ENCODE measurements at places on chromosomes 3 and 15.

DNA sequence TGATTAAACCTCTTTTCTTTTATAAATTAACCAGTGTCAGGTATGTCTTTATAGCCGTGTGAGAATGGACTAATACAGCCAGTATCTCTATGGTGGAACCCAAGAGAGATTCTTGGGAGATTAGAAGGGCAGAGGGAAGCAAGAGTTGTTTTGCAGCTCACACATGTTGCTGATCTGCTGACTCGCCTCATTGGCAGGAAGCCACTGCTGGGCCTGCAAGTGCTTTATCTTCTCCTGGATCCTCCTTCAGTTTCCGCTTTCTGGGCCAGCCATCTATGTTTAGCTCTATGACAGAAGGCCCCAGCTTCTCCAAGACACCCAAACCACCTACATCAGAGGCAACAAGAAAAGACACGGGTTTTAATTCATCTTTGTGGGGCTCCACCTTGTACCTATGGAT is 23.4 kb upstream of the GALNT15 start:
- DNase-seq: no peak

DNA sequence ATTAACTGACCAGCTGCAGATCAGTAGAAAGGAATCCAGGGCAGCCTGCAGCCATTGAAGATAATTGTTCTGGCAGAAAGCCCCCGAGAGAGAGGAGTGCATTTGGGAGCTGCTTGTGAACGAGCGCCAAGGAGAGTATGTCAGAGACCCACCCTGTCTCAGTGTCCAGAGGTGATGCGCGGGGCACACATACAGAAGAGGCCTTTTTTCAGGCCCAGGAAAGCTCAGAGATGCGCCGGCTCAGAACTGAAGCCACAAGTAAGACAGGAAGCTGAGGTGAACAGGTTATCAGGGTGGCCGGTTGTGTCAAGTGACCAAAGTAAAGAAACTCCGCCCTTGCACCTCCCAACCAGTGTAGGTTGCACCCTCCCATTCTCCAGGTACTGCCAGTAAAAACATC is 59.8 kb upstream of the HEG1 start:
- DNase-seq: no peak

- no peak for DNase-seq
Observed at GRCh38 chr15:45611305-45611704, 23.5 kb upstream of the SQOR start.

DNA sequence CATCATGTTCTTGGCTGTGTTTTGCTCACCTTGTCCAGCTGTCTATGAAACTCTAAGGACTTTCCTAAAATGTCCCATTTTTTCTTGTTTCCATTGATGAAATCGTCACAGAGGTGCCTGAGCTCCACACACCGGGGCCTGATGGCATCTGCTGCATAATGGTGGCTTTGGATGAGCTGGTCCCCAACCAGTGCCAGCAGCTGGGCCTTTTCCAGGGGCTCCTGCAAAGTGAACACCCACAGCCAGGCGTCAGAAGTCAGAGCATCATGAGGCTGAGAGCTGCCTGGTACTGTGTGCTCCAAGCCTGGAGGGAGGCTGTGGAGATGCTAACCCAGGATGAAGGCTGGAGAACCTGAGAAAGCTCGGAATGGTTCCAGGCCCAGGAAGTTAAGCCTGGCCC is 46.9 kb downstream of the B3GNT5 start:
- DNase-seq: no peak

DNA sequence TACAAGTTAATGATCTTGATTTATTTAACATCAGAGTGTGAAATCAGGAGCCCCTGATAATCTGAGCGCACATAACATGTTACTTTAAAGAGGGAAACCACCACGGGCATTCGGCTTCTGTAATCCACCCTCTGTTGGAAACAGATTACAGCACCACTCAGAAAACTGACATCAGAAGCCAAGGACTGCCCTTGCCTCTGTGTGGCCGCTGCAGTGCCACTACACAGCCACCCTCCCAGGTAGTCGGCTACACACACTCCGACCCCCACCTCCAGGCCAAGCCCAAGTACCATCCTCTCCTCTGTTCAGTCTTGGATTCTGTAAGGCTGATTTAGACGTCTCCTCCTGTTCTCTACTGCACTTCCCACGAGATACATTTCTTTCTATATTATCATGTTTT is 251.7 kb downstream of the GABRB3 start:
- no peak for DNase-seq

GRCh38 chr3:133939463-133939835 is 43.8 kb upstream of the RAB6B start:
- no peak for DNase-seq

DNA sequence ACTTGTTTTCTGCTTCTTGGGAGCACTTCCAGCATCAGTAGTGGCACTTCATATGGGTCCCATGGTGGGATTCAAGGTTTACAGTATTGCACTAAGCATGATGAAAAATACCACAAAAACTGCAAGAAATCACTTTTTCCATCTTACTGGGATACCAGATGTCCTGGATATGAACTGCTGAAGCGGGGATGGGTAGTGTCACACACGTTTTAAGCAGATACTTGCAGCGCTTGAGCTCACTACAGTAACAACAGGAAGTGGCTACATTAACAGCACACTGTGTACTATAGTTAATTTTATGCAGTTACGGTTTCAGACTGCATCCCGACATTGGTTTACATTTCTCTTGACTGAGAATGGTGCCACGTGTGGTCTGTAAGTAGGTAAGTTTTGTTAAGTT is 3.5 kb upstream of the ISG20 start:
- DNase-seq: no peak

DNA sequence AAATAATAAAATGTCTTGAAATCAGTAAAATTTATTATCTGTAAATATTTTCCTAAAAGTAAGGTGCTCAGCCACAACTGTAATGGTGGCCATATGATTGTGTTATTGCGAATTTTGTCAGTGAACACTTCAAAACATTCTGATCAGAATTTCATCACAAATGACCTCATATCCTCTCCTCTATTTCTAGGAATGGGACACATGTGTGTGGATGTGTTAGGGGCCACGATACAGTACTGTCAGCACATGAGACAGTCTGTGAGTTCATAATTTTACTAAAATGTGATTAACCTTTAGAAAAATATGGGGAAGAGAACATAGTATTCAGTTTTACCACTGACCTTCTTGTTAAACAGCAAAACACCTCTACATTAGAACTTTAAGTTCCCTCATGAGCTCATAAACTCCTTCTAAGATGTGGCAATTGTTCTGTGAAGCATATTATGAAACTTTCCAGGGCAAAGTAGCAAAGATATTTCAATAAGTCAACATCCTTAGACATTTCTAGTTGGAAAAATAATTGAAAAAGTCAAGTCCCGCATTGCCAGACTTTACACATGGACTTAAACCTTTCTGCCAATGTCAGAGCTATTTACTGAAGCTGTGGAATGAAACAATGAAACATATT is 158.2 kb upstream of the ABI3BP start:
- DNase-seq: no peak

DNA sequence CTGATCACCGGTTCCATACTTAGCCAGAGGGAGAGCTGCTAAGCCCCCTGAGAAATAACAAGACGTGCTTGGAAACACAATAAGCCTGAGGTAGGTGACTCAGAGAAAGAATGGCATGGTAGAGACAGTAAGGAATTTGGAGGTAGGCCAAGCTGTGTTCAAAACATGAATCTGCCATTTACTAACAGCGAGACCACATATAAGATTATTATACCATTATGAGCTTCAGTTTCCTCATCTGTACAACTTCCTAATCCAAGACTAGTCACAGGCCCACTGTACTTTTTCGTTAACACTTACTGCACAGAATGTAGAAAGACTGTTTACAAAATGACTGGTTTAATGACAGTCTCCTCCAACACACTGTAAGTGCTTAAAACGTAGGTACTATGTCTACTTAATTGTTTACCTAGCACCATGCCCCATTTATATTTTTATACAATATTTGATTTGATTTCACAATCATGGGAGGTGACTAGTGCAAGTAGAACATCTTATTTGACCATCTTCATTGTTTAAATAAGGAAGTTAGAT is 25.7 kb downstream of the ATOSA start:
- DNase-seq: no peak

DNA sequence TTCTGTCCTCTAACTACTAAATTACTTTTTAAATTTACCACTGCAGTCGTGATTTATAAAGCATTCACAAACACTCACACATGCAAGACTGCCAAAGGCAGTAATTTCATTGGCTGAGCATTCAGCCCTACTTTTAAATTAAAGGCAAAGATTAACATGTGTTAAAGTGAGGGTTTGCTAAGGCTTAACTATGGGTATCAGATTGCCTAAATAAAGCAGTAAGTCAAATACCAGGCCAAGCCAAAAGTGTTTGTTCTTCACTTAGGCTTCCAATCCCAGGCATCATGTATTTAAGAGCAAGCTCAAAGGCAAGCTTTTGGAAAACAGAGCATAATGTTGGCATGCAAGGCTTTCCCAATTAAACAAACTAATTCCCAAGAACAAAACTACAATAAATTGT is 187.3 kb downstream of the SUCNR1 start:
- no peak for DNase-seq

DNA sequence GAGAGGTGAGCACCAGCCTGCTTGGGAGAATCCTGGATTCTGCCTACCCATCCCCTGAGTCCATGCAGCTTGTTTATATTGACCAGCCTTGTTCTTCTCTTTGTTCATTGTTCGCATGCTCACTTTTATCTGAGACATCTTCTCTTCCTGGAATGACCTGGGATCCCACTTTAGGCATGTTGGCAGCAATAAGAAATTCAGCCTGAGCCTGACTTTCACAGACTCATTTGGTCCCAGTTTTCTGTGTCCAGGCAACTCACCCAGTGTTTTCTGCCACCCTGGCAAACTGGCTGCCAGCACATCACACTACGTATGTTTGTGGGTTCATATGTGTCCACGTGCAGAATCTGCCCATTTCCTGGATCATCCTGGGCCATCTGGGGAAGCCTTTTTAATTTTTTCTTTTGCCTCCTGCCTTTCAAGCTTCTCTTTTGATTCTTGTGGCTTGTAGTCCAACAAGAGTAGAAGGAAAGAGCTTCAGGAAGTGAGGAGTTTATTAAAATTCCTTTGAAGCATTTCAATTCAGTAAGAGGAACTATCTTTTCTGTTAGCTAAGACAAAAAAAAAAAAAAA is 199.9 kb downstream of the FNDC3B start:
- DNase-seq: no peak

DNA sequence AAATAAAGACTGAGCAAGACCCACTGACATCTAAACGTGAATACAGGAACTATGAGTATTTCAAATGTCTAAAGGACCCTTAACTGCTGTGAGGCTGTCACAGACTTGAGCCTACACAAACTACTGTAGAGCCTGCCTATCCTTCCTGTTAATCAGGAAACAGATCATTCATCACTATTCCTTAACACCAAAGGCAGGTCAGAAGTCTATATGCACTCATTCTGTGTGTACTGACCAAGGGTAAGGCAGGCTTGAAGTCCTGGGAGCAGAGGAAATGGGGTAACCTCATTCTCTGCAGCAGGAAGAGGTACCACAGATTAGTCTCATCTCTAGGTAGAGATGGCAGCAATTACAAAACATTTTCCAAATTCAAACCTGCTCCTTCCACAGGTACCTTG is 30.7 kb downstream of the NPTN start:
- DNase-seq: no peak

DNA sequence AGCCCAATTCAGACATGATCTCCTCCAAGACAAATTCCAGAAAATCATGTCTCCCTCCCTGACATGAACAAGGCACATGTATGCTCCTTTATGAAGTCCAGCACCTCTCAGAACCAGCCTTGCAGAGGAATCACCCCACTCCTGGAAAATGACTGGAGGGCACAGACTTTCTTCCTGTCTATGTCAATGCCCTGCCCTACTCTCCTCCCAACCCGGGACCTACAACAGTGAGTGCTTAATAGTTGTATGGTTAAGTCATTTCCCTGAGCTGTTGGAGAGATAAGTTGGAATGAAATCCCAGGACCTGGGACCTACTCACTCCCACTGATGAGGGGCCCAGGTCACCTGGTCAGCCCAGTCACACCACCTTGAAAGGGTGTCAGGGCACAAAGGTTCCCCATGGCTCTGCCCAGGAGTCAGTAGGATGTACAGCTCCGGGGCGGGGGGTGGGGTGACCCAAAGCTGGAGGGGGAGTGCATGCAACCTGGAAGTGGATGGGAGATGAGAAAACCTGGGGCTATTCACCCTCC is 80.1 kb upstream of the HERC1 start:
- no peak for DNase-seq

- DNase-seq: no peak
Observed at GRCh38 chr3:13494463-13495350, 14.6 kb downstream of the HDAC11 start.

DNA sequence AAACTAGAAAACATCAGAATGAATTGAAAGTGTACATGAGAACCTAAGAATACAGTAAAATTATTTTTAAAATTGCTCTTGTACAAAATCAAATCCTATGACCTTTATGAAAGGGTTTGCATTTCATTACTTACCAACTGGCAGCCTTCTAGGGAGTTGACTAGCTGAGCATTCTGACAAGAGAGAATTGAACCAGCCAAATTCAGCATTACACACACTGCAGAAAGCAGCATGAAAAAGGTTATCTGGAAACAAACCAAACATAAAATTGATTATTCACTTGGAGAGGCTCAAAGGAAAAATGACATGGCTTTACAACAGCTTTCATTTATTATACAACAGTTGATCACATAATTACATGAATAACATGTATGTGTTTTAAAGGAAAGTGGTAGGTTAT is 17.4 kb downstream of the NSMCE3 start:
- no peak for DNase-seq

DNA sequence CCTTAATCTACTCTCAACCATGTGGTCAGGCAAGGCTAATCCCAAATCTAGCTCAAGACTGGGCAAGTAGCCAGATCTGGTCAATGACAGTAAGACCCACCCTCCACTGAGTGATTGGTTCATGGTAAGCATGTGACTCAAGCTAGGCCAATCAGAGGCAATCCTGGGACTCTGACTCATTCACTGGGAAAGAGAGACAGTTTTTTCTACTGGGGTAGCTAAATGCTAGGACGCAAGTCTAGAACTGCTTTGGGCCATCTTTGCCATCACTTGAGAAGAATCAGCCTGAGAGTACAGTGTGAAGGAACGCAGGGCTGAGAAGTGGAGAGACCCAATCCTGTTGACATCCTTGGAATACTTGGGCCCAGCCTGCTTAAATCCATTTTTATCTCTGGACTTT is 9.4 kb upstream of the RAD18 start:
- DNase-seq: no peak

GRCh38 chr15:56987286-56987685 is 68.8 kb downstream of the TCF12 start:
- no peak for DNase-seq

- no peak for DNase-seq
Observed at GRCh38 chr3:190941694-190942260, 79.3 kb upstream of the GMNC start.

- DNase-seq: no peak
Observed at GRCh38 chr15:74956648-74957475, at the start of gene RPP25. Gene RPP25, minus strand, starts transcription at chr15:74956772. Its CDS starts 189 bp downstream, at chr15:74956583.
